ENCODE measurements at places on chromosomes 6 and 20.

- DNase-seq, result no peak
Measured at GRCh38 chr6:90465686-90466085, 121.2 kb downstream of the MAP3K7 start.

DNA sequence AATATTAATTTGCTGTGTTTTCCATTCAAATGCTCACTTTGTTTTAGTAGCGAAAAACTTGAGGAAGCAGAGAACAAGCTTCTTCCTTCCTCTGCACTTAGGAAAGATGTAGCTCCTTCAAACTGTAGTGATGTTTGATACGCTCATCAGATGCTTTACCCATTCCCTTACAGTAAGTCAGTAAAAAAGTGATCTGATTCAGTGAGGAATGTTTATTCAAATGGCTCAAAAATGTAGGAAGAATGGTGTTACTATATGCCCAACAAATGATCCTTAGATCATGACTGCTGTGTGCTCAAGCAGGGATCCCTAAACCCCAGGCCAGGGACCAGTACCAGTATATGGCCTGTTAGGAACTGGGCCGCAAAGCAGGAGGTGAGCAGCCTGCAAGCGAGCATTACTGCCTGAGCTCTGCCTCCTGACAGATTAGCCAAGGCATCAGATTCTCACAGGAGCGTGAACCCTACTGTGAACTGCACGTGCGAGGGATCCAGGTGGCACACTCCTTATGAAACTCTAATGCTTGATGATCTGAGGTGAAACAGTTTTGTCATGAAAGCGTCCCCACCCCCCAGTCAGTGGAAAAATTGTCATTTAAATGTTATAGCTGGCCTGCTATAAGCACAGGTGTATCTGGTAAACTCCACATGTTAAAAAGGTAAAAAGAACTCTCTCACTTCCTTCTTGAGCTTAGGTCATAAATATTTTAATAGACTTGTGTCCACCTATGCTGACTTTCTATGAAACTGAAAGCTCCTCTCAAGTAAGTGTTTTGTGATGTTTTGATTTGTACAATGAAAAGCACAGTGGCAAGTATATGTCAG is 187.2 kb downstream of the FOXC1 start:
- DNase-seq, result no peak

GRCh38 chr6:106117579-106117978 is 31.4 kb downstream of the PRDM1 start:
- no peak for DNase-seq

- DNase-seq, result no peak
Measured at GRCh38 chr20:46482864-46483263, 30.5 kb downstream of the ZNF334 start.

GRCh38 chr20:43186312-43186711 is 3.4 kb downstream of the PTPRT start:
- no peak for DNase-seq

GRCh38 chr20:8913456-8913855 is 155.4 kb upstream of the PLCB4 start:
- no peak for DNase-seq

DNA sequence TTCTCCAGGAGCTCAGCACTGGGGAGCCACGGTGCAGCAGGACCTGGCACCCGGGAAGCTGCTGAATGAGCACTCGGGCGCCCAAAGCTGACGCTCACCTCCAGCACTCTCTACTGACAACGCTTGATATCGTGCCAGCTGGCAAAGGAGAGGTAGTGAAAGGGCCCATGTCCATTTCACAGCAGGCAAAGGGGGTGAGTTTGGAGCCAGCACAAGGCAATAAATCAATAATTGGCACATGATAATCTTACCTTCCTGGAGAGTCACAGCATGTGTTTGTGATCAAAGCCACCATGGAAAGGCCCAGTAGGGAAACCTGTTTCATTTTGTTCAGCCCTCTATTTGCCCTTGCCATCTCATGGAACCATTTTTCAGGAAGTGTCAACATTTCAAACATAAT is 23.3 kb upstream of the SMIM26 start:
- DNase-seq, result no peak
